ENCODE measurements at places on chromosomes 7 and 10.

DNA sequence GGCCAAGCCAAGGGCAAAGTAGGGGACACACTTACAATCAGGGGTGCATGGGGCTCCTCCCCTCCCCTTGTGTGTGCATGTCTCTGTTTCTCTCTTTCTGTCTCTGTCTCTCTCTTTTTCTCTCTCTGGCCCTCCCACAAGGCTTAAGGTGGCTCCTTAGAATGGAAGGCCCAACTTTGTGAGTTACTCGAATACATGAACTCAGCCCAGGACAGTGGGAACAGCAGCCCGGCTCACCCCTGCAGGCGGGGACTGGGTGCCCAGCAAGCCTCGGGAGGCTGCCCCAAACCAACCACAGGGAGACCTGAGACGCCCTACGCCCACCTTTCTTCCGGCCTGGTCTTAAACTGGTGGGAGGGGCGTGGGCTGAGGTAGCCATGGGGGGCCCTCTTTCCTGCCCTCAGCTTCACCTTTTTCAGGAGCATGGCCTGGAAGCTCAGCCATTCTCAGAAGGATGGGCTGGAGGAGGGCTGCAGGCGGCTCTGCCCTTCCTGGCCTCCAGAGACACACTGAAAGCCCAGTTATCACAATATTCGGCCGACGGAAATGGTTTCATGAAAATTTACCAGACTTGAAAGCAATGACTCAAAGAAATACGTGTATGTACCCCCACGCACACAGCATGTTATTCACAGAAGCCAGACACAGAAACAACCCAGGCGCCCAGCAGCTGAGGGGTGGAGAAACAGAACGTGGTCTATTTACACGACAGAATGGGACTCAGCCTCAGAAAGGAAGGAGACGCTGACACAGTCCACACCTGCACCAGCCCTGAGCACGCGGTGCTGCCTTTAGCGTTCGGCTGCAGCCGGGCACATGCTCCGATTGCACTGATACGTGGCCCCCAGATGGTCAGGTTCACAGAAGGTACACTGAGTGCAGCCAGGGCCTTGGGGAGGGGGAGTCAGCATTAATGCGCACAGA, 229.5 kb downstream of the PTPRN2 start:
- DNase-seq, result no peak

DNA sequence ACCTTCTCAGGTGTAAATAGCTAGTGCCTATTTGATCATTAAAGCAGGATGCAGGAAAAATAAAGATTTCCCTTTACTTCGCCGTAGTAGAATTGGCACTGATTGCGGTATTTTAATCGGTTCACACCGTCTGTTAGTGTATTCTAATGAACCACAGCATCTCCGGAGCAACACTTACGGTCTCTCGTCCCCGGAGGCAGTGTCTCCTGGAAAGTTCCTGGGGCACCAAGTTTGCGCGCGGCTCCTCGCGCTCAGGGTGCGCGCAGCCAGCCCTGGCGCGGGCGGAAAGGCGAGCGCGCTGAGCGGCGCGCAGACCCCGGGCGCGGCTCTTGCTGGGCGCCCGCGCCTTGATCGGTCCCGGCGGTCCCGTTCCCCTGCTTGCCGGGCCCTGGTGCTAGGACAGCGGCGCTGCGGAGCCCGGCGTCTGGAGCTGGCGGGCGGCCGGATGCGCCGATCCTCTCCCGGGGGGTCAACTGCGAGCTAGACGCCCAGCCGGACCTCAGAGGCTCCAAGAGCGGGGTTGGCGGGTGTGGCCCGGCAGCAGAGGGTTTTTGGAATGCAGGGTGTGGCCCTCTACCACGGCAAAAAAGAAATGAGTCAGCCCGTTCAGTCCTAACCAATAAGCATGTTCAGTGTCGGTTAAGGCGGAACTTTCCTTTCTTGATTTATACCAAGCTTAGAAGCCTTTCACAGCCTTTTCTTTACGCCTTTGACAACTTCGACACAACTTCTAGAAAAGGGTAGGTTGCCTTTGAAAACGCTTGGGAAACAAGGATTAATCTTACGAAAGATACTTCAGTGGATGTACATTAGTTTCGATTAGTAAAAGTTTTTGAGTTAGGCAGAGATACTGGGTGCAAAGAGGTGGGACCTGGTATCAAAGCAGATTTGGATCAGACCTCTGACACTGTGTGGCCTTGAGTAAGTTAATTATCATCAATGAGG, 166.8 kb upstream of the ASAH2 start:
- no peak for DNase-seq

- DNase-seq, result no peak
Measured at GRCh38 chr10:75883081-75884072, 452.0 kb downstream of the LRMDA start.

DNA sequence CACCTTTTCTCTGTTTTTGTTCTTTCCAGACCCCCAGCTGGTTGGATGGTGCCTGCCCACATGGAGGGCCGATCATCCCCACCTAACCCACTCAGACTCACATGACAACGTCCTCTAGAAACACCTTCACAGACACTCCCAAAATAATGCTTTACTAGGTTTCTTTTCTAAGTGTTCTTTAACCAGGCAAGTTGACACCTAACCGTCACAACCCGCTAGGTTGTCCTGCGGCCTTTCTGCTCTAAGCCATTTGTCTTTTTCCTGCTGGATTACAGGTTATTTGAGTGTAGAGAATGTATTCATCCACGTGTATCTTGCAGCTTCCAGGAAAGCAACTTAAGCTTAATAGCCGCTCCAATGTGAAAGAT, 54.8 kb downstream of the CHN2 start:
- DNase-seq, result no peak

DNA sequence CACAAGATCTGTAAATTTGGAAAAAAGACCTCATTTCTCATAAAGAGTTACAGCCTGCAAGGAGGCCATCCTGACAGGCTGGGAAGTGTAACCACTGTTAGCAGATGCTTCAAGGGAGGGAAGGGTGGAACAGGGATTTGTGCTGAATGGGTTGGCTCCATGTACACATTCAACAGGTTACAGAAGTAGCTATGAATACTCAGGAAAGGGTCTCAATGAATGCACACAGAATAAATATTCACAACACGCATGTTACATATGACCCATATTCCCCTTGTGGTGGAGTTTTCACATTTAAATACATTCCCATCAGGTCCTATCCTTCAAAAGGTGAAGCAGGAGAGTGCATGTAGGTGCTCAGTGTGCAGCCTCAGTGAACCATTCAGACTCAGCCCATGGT, 316.4 kb upstream of the COBL start:
- no peak for DNase-seq

DNA sequence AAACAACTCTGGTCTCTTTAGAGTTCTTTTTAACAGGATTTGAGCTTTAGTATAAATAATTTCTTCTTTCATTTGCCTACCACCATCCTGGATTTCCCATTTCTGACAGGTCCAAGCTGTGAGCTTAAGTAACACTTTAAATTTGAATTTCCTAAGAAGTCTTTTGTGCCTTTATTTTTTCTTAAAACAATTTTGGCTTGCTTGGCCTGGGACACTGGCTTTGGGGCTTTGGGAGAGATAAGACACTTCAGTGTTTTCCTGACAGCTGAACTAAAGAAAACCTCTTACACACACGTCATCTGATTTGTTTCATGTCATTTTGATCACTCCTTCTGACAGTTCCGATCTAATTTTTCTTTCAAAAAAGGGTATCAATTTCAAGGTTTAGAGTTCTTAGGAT, 121.3 kb upstream of the BMPER start:
- DNase-seq, result no peak
